Stimulated activated CD4-positive, alpha-beta T cell treated with anti-CD3 and anti-CD28 coated beads, TNF-alpha, amount 100 ng/mL, for 1 hour (primary cell): ENCODE measurements at places on chromosomes 5 and 9.

DNA sequence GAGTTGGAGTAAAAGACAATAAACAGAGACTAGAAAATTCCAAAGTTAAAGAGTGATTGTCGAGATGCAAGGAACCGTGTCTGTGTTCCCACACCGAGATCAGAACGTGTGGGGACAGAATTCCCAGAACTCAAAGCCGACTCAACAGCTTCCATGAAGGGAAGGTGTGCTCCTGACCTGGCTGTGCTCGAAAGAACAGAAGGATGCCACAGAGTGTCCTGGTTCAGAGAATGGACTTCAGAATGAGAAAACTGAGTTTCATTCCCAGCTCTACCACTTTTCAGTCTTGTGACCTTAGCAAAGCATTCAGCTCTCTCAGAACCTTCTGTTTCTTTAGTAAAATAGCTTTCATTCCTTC, 420.0 kb upstream of the SLC30A5 start:
- no peak for DNase-seq

DNA sequence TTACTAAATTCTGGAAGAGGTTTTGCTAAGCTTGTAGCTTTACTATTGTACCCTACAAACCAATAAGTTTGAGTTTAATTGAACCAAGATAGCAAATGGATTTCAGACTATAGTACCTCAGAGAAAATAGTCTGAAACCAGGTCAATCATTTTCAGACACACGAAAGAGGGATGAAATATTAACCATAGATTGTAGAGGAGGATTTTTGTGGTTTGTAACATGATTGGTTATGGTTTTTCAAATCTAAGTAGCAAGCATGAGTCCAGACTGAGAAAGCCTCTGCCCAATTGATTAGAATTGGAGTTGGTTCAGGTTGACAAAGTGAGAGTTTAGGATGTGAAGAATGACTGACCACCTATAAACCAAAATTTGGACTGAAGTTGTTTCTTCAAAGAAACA, 562.7 kb upstream of the DMAC1 start:
- no peak for DNase-seq

DNA sequence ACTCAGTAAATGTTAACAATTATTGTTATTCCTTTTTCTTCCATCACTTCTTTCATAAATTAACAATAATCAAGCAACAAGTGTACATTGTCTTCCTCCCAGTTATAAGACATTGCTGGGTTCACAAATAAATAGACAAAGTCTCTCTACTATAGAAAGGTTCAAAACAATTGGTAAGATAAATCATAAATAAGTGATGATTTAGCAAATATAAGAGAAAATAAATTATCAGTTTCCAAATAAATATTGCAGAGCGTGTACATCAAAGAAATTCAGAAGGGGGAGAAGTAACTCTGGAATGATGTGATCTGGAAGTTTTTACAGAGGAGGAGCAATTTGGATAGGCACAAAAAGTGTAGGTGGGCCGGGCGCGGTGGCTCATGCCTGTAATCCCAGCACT, 114.2 kb downstream of the BASP1 start:
- DNase-seq = no peak

- DNase-seq = no peak
These were observed at the start of gene SELENOP for GRCh38 chr5:42811591-42812446. SELENOP (minus strand) TSS chr5:42811892; CDS start chr5:42808353, 3,539 bp downstream.

DNA sequence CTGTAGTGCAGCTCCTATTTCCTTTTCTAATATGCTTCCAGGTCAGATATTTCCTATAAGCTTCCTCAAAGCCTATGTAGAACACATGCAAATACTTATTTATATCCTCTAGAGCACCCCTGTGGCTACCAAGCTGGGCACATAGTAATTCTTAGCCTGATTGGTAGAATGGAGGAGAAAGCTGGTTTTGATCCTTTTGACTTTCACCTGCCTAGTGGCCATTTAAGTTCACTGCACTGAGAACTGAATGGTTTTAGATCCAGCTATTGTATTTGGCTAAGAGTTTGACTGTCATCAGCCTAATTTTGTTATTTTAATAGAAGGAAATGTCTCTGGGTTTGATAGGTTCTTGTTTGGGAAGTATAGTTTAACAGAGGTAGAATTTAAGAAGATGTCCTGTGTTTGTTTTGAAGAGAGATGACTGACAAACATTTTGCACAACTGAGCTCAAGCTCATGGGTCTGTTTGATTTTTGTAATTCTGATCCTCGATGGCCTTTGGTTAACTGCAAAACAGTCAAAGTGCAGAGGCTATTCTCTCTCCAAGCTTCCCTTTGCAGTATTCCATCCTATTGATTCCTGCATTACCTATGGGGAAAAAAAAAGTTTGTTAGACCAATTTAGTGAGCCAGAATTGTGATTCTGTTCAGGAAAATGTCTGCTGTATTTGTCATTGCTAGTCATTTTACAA, 85.4 kb downstream of the KCNN2 start:
- no peak for DNase-seq

- peak; percentile 19 for DNase-seq
These were observed 38.5 kb downstream of the FAXDC2 start for GRCh38 chr5:154811653-154812465.

GRCh38 chr5:32474209-32474854, 29.8 kb upstream of the ZFR start:
- no peak for DNase-seq

DNA sequence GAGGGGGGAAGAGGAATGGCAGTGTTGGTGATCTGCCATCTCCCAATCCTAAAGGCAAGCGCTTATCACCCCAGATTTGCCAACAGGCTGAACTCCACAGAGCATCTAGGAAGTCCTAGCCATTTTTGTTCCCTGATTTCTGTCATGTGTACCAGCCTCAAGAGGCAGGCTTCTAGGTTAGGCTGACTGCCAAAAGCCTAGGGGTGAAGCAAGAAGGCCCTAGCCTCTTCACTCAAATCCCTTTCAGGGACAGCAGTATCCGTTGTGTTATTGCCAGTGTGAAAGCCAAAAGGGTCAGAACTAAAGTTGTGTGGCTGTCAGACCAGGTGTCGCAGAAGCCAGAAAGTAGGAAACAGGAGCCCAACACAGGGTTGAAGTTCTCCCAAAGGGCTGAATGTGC, 14.7 kb downstream of the IGIP start:
- no peak for DNase-seq

- no peak for DNase-seq
These were observed 527.2 kb downstream of the NR2F1-AS1 start for GRCh38 chr5:93053825-93054224.

GRCh38 chr5:9431496-9432258, 114.2 kb downstream of the SEMA5A start:
- DNase-seq = no peak

- DNase-seq = no peak
These were observed 7.1 kb upstream of the CNTRL start for GRCh38 chr9:121067640-121068039.

DNA sequence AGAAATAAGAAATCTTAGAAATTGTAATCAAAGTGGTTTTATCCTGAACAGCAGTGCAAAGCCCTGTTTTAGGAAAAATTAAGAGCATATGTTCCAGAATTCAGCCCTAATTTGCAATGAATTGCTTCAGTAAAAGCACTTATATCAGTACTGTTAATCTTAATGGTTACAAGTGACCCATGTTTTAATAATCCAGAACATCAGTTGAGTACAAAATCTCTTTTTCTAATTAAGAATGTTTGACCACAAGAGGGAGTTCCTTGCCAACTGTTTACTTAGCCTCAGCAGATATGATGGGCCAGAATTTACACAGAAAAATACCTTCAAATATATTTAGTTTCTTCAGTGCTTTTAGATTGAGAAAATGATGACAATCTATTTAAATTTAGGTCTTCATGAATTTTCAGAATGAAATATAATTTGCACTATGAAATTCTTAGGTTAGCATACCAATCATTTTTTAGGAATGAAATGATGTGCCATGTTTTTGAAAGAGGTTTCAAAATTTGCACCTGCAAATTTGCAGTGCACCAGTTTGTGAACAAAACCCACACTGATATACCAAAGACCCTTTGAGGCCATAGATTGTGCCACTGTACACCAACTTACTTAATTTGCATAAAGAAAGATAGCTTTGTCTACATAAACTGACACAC, 926.3 kb upstream of the ARRDC3 start:
- no peak for DNase-seq

DNA sequence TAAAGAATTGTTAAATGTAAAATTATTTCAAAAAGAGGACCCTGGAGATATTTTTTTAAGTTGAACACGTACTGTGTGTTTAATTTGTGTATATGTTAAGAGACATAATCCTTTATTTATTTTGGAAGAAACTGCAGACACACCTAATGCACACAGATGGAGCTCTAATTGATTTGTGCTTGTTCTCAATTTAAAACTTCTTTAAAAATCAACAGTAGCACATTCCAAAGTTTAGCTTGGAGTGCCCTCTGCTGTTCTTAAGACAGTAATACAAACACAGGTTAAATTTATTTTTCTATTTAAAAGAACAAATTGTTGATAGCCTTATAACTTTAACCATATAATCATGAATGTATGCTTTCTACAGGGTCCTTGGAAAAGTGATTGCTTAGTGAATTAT, 277.6 kb upstream of the ADAMTS16 start:
- no peak for DNase-seq

- no peak for DNase-seq
These were observed 402.9 kb upstream of the CLINT1 start for GRCh38 chr5:158261674-158262367.

GRCh38 chr9:37011530-37011929, 22.5 kb downstream of the PAX5 start:
- no peak for DNase-seq

DNA sequence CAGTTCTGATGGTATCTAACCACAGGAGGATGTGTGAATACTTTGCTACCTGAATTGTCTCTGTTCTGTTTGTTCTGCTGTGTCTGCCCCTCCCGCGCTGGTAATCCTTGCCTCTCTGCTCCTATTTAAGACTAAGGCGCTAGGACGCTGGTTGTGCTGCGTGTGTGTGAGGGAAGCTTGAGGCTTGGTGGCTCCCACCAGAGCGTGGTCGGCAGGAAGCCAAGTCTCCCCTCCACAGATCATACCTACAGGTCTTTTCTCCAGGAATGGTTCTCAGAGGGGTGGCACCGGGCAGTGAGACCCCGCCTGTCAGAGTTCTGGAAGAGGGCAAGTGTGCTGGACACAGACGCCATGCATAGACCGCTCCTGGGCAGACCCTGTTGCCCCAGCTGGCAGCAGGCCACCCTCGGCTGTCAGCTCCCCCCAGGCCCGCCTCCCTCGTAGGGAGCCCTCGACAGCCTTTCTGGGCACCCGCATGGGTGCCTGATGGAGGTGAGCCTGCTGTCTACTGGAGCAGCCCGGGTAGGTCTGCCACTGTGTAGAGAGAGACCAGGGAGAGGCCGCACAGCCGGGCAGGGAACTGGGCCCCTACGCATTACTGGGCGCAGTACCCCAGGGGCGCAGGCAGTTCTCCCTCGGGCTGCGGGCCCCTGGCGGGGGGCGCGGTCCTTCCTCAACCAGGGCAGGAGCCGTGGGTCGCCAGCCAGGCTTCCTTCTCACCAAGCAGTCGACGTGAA, 53.4 kb upstream of the ROR2 start:
- DNase-seq = no peak

DNA sequence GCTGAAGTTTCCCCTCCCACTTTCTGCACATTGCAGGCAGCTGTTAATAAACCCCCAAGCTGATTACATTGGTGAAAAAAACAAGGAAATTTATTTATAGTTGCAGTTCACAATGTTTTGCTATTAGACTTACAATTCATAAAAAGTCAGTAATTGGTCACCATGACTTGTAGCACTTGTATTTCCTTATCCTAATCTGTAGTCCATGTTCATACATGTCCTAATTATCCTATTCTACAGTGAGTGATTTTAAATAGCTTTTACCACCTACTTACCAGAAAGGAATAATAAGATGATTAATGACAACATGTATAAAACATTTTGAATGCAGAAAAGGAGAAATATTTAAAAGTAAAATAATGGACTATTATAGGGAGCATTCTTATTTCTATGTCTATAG, 760.0 kb upstream of the RIOK2 start:
- no peak for DNase-seq

GRCh38 chr9:110156416-110156815, 51.5 kb downstream of the C9orf152 start:
- DNase-seq = no peak

GRCh38 chr5:178739452-178740180, 9.2 kb upstream of the ZNF354A start:
- DNase-seq = no peak

GRCh38 chr5:34737731-34738130, 81.6 kb downstream of the RAI14 start:
- no peak for DNase-seq

DNA sequence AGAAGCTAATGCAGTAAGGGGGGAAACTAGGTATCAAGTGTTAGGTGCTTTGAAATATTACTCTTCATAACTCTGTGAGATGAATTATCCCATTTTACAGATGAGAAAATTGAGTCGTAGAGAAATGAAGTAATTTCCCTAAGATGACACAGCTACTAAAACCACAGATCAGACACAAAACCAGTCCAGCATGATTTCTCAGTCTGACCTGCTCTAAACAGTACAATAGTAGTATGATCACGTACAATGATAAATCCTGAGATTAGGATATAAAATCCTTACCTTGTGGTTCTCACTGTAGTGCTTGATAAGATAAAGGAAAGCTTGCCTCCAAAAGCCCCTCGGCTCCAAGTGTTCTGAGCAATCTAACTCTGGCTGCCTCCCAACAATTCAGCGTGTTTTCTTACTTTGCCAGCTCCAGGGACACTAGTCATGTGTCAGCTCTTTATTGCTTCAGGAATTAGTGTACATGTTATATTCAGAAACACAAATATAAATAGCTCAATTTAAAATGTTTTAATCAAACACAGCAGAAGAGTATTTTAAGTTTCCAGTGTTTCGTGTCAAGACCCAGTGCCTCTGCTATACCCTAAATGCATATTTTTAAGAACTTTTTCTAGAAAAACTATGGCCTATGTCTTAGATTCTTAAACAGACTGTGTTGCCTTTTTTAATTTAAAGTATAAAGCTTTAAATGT, 243.6 kb downstream of the DENND1A start:
- DNase-seq = no peak

DNA sequence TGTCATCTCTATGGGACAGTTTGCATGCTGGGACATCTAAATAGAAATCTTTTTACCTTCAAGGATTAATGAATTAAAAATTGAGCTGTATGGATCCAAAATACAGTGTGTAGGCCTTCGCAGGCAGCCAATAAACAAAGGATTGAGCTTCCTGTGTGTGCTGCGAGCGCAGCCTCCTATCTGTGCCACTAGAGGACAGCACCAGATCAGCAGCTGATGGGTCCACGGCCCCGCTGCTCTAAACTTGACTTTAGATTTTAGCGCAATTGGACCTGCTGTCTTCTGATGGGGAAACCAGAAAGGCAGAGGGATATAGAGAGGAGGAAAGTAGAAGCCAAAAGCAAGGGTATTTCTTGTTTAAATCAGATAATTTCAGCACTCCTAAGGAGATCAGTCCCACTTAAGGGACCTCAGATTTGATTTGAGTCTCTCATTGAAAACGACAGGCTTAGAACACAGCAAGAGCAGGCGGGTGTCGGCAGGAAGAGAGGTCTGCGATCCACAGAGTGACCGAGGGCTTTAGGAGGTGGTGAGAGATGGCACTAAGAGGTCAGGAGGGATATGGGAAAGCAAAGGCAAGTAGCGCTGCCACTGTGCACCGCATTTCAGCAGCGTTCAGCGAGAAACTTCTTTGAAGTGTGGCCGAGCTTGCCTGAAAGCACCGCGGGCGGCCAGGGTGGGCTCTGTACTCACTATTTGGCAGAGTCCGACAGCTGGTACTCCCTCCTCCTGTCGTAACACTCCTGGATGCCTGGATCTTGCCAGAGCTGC, 214.3 kb downstream of the GNA14 start:
- DNase-seq = peak; percentile 31
